ENCODE measurements at places on chromosomes 11 and 22.

DNA sequence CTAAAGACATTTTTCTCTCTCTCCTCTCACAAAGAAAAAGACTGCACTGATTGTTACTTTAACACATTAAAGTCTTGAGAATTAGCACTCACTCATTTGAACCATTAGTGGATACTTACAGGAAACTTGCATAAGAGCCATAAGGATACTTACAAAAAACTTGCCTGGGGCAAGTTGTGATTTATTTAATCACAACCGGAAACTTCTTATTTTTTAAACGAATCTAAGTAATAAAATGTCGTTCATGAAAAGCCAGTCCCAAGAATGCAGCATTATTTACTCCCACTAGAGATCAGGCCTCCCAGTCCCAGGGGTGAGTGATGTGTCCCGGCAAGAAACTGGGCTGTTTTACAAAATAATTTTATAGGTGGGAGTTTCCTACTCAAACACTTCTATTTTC, 59.3 kb upstream of the TTC12 start:
- no peak for DNase-seq

GRCh38 chr11:35873721-35874120, 70.1 kb upstream of the LDLRAD3 start:
- no peak for DNase-seq

GRCh38 chr11:82750643-82751139, 17.0 kb upstream of the FAM181B start:
- peak; percentile 29 for DNase-seq

GRCh38 chr11:16833026-16833425, 94.6 kb downstream of the C11orf58 start:
- DNase-seq = no peak

GRCh38 chr11:102438311-102439062, 14.1 kb downstream of the TMEM123 start:
- no peak for DNase-seq

DNA sequence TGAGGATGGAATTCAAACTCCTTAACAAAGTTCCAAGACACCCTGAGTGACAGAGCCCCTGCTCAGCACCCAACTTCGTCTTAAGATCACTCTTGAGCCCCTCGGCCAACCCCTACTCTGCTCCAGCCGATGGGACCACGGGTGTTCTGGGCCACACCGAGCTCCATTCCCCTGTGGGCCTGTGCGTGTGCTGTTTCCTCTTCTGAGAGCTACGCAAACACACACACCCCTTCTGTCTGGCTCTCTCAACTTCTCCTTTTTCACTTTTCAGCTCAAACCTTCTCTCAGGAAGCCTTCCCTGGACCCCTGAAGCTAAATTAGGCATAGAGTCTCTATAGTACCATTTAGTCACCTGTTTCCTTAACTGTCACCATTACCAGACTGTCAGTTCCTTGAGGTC, 37.5 kb upstream of the NNMT start:
- no peak for DNase-seq

- no peak for DNase-seq
These were observed 2.5 kb downstream of the OR6X1 start for GRCh38 chr11:123751781-123752180.

DNA sequence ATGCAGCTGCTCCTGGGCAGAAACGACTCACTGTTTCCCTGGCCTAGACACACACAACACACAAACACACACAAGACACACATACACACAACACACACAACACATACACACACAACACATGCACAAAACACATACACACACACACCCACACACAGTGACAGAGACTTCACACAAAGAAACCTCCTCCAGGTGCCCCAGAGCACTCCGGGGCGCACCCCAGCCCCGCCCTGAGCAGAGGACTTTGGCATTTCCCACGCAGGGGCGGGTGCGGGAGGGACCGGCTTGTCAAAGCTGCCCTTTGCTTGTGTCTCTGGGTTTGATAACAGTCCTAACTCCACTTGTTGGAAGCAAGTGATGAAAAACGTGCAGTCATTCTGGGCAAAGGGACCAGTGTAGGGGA, 6.5 kb downstream of the APOBEC3A start:
- DNase-seq = no peak

Data from D721Med (cell line).